ENCODE measurements at places on chromosomes 13 and 19.

- DNase-seq, result no peak
Observed at GRCh38 chr19:21028969-21029268, 8.5 kb downstream of the ZNF430 start.

DNA sequence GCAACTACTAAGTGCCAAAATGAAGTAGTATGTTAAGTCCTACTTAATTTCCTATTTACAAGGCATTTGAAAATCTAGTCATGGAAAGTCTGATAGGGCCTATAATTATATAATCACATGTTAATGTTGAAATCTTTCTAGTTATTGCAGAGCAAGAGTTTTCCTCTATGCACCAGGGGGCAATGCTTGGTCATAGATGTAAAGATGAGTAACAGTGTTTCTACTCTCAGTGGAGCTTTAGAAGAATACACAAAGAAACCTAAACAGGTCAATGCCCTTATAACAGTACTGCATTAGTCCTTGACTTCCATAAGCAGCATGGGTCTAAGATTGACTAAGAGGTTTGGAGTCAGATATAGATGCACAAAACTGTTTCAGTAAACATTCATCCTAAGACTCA is 218.7 kb downstream of the KCTD12 start:
- DNase-seq, result no peak

DNA sequence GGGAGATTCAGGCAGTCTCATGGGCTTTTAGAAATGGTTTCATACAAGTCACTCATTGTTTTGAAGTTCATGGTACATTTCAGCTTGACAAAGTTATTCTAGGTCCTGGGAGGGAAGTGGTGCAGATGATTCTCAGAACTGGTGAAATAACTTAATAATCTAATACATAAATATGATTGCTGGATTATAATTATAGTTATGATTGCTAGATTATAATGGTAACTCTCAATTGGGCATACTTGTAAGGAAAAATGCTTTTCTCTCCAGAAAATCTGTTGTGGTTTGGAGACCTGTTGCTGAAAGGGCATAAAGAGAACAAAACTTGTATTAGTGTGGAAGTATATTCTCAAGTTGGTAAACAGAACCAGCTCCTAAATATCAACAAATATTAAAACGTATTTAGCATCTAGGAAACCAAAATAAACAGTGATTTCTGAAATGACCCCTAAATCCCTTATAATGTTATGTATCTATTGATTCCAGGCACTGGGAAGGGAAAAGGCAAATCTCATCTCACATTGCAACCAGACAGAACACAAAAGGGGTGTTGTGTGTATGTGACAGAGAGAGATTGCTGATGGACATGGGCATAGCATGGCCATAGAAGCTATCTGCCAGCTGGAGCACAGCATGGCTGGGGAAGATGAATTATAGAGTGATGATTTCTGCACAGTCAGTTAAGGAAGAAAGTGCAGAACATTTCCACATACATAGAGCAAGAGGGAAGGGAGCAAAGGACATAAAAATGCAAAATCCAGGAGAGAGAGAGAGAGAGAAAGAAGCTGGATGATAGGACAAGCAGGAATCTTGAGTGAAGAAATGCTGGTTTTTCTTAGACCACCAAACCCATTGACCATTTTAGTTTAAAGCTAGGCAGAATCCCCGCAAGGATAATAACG is 87.1 kb upstream of the FRY start:
- DNase-seq, result no peak

- DNase-seq, result no peak
Observed at GRCh38 chr13:47459512-47459911, 541.6 kb downstream of the SUCLA2 start.

GRCh38 chr13:48727241-48728011 is 73.7 kb downstream of the CYSLTR2 start:
- DNase-seq, result no peak

DNA sequence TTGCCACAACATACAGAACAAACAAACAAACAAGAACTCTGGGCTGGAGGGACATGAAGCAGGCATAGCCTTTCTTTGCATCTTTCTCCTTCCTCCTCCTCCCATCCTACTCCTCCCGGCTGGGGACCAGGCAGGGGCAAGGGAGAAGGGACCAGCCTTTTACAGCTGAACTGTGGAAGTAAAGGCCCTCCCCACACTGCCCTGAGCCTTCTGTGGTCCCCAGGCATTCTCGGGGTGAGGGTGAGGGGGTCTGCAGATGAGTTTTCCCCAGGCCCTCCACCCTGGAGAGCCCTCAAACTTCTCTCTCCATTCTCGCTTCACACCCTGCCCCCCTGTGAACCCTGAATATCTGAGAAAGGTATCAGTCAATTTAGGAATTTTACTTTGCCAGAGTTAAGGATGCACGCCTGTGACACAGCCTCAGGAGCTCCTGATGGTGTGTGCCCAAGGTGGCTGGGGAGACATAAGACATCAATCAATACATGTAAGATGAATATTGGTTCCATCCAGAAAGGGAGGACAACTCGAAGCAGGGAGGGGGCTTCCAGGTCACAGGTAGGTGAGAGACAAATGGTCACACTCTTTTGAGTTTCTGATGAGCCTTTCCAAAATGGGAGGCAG is 170.9 kb downstream of the COL4A1 start:
- no peak for DNase-seq

DNA sequence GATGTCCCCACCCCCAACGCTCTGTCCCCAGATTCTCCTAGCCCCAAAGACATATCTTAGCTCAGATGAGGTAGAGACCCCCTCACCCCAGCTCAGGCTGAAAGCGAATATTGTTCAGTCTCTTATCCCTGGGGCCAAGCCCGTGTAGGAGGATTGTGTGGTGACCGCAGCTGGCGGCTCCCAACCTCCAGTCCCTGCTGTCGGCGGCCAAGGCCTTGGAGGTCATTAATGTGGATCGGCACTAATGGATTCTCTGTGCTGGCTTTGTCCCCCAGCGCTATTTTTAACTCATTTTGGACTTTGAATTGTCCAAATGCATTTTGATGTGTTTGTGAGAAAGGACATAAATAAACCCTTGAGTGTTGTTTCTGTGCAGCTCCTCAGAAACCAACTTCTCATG is 124.2 kb downstream of the UQCRFS1 start:
- no peak for DNase-seq

DNA sequence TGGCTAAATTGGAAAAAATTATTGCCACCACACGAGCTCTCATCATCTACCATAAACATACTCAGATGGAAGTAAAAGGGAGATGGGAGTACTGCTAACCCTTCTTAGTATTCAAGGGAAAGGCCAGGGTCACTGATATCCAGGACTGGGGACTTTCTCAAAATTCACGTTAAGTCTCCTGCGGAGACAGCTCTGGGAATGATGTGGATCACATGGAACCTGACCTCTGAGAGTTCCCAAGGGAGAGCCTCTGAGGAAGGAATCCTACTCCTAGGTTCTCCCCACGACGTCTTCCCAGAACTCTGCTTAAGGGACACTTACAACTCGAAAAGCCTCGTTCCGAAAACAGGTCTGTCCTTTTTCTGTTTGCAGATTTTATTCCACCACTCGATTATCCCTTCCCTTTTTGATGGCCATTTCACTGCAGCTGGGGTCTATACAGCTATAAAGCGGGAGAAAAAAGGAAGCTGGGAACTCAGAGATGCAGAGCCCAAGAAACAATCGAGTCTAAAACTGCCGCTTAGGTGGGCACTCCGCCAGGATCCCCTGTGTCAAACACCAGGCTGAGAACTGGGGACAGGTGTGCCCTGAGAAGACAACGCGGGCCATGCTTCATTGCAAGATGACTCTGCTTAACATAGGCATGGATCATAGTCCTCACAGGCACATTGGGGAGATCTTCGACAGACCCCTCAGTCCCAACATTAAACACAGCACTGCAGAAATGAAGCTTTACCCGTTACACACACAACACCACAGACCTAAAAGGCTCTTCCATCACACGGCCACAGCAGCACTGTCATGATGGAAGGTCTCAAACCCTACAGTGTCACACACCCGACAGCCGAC is 823 bp upstream of the ZNF567 start:
- no peak for DNase-seq

DNA sequence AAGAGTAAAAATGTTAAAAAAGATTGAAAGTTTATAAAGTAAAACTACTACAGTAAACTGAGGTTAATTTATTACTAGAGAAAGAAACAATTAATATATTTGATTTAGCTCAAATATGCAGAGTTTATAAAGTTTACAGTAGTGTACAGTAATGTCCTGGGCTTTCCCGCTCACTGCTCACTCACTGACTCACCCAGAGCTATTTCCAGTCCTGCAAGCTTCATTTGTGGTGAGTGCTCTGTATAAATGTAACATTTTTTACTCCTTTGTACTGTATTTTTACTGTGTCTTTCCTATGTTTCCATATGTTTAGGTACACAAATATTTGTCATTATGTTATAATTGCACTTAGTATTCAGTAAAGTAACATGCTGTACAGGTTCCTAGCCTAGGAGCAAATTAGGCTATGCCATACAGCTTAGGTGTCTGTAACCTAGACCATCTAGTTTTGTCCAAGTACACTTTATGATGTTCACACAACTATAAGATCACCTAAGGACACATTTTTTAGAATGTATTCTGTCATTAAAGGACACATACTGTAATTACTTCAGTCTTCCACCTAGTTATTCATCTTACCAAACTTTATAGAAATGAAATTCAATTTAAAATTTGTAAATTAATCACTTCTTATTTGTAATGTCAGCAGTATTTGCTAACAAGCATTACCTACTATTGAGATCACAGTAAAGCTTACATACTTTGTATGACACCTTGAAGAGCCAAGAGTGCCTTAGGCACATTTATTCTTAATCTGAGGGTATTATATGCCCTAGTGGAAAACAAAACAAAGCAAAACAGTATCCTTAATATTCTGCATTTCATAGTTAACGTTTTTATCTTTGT is 683.4 kb downstream of the PCDH9 start:
- no peak for DNase-seq

DNA sequence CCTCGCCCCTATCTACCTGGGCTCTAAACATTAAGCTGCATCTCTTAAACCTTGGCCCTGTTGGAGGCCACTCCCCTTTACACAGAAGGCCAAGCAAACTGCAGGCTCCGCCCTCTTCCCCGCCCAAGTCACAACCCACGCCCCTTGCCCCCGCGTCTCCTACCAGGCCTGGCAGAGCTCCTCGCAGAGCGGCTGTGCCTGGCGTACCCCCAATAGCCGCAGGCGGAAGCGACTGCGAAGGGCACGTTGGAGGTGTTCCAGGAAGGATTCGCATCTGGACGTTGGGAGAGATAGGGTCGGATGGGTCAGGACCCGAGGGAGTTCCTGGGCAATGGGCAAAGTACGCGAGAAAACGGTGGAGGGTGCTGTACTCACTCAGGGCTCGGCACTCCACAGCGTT is 5.9 kb downstream of the RTBDN start:
- no peak for DNase-seq

GRCh38 chr19:32224371-32225244 is 120.8 kb upstream of the ZNF507 start:
- no peak for DNase-seq

- no peak for DNase-seq
Observed at GRCh38 chr19:17302391-17303166, 646 bp downstream of the ABHD8 start.

DNA sequence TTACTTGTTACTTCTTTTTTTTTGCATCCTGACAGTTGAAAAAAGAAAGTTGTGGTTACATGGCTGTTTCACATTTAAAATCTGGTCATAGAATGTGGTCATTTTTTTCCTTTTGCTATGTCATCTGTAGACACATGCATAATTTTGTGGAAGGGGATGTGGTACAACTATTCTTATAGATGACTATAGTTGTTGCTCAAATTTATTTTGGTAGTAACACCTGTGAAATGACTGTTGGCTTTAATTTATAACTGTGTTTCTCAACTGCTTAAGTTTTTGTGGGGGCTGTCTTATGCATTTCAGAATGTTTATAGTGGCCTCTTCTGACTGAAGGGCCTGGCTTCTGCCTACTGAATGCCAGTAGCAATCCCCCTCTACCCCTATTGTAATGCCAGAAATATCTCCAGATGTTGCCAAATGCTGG is 130.5 kb downstream of the PAN3 start:
- no peak for DNase-seq

DNA sequence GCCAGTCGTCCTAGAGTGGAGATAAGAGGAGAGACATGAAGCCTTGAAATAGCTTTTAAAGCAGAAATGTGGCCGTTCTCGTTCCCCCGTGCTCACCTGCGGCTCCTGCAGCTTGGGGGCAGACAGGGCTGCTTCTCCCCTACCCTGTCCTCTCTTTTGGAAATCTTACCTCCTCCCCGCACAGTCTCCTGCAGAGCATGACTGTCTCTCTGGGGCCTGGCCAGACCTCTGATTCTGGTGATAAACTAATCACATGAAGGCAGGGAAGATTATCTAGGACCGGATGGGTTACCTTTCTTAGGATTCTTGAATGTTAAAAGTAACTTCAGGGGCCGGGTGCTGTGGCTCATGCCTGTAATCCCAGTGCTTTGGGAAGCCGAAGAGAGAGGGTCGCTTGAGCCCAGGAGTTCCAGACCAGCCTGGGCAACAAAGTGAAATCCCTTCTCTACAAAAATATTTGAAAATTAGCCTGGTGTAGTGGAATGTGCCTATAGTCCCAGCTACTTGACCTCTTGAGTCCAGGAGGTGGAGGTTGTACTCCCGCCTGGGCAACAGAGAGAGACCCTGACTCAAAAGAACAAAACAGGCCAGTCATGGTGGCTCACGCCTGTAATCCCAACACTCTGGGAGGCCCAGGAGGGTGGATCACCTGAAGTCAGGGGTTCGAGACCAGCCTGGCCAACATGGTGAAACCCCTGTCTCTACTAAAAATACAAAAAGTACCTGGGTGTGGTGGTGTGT is 8.1 kb downstream of the CEBPA start:
- no peak for DNase-seq

DNA sequence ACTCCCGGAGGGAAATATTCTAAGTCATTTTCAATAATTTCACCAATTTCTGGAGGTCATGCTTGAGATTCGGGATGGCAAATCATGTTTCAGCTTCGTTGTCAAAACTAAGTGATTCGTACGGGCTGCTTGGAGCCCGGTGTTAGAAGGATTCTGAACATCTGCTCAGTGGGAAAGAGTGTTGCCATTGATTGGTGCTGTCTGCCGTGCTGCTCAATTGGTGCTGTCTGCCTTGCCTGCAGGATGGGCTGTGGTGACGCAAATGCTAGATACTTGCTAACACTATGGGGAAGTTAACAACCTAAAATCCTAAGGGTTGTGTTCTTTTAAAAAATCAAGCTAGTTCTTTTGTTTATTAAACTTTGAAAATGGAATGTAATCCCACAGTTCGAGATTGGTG is 17.3 kb upstream of the CACNG8 start:
- no peak for DNase-seq

DNA sequence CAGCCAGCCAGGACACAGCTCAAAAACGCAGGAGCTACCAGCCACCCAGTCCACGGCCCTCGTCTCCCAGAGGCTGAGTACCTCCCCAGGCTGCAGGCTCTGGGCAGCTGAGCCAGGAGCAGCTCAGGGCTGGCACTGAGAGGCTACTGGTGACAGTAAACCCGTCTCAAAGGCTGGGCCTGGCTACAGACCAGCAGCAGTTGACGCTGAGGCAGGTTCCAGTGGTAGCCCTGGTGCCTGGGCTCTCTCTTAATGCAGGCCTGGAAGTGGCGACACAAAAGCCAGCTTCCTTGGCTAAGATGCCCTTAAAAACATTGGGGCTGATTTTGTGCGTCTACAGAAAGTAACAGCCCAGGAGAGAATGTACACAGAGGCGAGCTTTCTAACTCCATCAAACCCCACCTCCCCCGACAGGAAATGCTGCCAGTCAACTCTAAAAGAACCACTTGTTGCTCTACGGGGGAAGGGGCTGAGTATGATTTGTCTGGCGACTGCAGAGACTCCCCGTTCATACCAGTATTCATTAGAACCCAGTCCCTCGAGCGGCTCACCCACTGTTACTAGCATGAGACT is 126.3 kb downstream of the STK24 start:
- DNase-seq, result no peak
